ENCODE measurements at places on chromosomes 3 and 15.

DNA sequence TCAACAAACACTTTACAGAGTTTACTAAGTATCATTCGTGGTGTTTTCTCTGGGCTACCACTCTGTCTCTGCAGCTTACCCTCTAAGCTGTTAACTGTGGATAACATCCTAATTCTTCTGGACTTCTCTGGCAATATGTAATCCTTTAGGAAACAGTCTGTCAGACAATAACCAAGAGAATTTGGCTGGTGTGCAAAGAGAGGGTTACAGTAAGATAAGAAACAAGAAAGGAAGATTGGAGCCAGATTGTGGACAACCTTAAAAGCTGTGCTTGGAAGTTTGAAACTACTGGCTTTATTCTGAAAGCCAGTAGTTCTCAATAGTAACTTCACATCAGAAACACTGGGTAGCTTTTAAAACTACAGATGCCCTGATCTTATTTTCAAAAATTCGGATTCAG is 778 bp downstream of the ARL6 start:
- no peak for DNase-seq

DNA sequence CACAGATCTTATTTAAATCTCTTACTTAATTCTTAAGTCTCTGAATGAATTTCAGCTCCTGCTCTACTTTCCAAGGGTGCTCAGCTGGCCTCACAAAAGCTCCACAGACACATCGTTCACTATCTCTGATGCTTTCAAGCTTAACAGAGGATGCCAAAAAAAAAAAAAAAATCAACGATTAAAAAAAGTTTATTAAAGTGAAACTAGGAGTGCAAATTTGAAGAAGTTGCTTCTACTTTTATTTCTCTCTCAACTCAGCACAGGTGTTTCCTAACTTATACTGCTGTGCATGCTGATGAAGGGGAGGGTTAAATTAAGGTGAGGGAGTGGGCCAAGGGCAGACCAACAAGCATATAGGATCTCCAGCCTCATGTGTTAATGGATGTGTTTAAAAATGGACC is 157.2 kb downstream of the TIGIT start:
- DNase-seq = no peak

DNA sequence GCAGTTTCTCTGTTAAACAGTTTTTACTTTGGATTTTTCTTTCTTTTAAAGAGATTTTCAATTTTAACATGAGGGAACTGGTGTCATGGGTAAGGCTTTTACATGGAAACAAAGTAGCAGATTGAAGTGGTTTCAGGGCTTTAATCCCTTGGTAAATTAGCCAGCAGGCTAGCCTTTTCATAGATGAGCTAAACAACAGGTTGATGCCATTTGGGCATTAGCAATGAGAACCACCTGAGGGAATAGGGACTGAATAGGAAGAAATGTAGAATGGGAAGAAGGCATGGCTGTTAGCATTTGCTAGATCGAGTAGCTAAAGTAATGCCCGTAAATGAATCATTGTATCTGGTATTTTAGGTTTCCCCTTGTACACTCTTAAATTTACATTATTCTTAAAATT is 165.5 kb upstream of the MLF1 start:
- no peak for DNase-seq

DNA sequence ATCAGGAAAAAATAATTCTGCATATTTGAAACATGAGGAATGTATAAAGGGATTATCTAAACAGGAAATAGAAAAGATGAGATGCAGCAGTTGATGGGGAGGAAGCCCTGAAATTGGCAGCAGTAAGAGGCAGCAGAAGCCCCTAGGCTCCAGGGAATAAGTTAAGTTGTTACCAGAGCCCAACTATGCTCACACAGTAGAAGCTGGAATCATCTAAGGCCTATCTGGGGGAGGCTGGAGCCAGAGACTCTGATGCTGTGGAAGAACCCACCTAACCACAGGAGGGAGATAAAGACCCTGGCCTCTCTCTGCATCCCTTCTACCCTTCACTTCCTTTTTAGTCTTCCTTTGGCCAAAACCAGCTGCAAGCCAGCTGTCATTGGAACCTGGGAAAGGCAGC is 519.7 kb downstream of the DIPK2A start:
- peak; percentile 33 for DNase-seq

GRCh38 chr3:5217824-5218595 is 30.5 kb downstream of the EDEM1 start:
- no peak for DNase-seq

GRCh38 chr3:15342945-15343344 is 10.6 kb upstream of the SH3BP5 start:
- no peak for DNase-seq

- peak; percentile 39 for DNase-seq
Observed at GRCh38 chr3:17213102-17213501, 328.3 kb downstream of the PLCL2 start.

GRCh38 chr3:46609212-46609721 is 3.1 kb upstream of the FAM240A start:
- no peak for DNase-seq

DNA sequence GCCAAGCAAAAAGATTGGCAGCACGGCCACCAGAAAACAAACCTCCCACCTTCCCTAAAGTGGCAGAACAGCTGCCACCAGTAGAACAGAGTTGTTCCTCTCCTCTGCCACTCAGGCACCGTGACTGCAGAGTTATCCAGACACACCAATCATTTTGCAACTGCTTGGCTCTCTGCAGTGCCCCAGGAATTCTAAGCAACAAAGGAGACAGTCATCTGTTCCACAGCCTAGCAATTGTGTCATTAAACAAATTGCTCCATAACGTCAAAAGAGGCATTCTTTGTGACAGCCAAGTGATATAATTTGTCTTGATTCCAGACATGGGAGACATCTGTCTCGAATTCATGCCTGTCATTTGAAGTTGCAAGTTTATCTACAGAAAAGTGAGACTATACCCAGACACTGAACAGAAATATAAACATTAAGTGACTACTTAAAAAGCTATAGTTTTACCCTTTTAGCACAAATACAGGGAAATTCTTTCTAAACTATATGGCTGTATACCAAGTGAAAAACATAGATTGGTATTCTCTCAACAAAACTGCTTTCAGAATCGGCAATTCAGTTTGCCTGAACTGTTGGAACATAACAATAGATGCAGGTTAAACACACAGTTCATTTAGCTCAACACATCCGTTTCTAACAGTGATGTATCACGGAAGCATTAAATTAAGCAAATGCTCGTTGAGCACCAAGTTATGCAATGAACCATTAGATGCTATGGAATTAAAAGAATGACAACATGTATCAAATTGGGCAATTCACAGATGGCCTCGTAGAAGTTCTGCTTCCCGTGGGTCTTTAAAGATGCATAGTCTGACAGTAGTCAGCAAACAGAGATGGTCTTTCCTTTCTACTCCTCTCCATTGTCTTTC is 281.3 kb downstream of the FGF12 start:
- no peak for DNase-seq

DNA sequence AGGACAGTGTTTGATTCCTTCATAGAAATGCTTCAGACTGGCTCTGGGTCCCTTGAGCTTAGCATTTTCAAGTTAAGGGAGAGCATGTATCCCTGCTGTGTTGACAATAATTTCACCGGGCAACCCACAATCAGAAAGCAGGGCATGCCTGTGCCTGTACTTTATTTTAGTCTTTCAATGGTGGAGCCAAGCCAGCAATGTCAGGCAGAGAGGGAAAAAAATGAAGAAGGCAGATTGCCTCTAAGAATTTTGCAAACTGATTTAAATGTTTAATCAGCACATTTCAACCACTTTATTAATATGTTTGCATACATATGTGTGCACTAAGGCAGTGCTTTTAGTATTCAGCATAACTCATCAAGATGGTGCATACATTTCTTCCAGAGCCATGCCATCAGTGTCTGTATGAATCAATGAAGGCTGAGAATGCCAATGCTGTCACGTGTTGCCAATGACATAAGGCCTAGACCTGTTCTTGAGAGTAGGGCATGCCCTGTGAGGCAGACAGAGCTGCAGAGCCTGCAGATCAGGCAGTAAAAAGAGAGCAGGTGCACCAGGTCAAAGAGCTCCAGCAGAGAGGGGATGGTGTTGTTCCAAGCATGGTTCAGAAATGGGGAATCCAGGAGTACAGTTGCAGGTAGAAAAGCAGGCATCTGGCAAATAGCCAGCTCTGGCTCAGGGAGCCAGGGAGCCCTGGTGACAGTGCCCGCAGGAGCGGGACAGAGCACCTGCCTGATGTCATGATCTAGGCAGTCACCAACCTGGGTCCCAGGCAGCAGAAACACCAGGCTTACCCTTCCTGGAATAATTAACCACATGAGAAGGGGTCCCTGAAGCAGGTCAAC is 508.5 kb downstream of the GABRG3 start:
- no peak for DNase-seq

- DNase-seq = no peak
Observed at GRCh38 chr15:89243046-89243690, 611 bp upstream of the FANCI start.

- no peak for DNase-seq
Observed at GRCh38 chr15:92043283-92043682, 189.8 kb downstream of the SLCO3A1 start.

DNA sequence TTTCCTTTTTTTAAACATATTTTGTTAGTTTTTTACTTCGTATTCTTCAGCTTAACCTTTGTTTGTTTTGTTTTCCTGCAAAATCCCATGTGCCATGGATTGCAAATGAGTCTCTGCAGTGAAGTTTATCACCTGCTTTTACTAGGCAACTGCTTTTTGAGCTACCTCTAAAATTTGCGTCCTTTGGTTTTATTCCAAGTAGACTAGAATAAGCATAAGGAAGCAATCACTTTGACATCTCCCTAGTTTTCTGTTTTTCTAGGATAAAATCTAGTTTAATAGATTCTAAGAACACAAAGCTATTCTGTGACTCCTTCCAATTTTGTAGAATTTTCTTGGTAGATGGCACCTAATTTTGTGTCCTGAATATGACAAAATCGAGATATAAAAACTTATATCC is 1059.2 kb downstream of the OTOL1 start:
- no peak for DNase-seq

- no peak for DNase-seq
Observed at GRCh38 chr15:39535466-39535865, 45.4 kb upstream of the THBS1 start.

DNA sequence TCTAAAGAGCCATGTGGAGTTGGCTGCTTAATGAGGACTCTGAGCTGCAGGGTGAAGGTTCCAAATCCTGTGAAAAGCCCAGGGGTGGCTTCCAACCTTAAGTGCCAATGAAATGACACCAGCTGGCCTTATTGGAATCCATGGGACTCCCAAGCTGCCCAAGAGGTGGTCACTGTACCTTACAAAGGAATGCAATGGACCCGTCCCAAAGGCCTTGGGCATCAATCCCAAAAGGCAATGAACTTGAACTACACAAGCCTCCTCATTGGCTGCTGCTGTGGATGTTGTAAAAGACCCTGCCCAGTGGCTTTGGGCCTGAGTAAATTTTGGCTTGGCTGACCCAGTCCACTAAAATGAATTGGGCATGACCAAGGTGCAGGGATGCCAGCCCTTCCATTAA is 129.3 kb downstream of the WNT5A start:
- no peak for DNase-seq

Data from fibroblast of skin of left quadriceps (primary cell).